ENCODE measurements at places on chromosomes 6 and 20.

GRCh38 chr6:109672839-109673238, 18.2 kb downstream of the AK9 start:
- no peak for DNase-seq

DNA sequence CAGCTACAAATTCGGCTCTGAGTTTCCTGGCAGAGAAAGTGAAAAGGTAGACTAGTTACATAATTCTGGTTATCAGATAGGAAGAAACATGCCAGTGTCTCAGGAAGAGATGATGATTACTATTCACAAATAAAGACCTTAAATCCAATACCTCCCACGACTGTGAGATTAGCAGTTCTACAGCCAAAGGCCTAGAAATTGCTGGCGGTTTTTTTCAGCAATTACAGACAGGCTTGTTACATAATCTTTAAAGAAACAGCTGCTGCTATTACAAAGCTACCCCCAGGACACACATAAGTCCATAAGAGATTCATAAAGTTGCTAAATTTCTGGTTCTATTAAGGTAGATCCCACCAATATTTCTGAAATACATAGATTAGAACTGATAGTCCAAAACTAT, 40.2 kb downstream of the PIGU start:
- no peak for DNase-seq

- no peak for DNase-seq
These were observed 18.7 kb upstream of the EPB41L1 start for GRCh38 chr20:36135821-36136220.

GRCh38 chr6:14036911-14037310, 80.7 kb upstream of the CD83 start:
- no peak for DNase-seq

DNA sequence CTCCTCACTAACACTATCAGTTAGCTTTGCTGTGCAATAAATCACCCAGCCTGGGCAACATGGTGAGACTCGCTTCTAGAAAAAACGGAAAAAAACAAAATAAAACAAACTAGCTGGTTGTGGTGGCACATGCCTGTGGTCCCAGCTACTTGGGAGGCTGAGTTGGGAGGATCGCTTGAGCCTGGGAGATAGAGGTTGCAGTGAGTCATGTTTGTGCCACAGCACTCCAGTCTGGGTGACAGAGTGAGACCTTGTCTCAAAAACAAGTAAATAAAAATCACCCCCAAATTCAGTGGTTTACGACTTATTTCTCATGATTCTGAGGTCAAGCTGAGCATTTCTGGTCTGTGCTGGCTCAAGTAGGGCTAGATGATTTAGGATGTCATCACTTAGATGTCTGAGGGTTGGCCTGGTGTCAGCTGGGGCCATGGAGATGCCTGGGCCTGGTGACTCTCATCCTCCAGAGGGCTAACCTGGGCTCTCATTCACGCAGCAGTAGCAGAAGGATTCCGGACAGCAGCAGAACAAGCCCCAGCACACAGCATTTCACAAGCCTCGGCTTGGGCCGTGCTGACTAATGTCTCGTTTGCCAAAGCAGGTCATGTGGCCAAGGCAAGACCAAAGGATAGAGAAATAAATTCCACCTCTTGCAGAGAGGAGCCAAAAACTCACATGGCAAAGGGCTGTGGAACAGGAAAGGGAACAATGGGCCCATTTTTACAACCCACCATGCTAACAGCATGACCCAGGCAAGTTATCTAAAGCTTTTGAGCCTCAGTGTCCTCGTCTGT, 32.5 kb downstream of the MGME1 start:
- DNase-seq = no peak

GRCh38 chr6:136123468-136123867, 126.6 kb downstream of the MTFR2 start:
- no peak for DNase-seq

- DNase-seq = no peak
These were observed 26.0 kb downstream of the MAS1 start for GRCh38 chr6:159916752-159917151.

- DNase-seq = no peak
These were observed 84.2 kb upstream of the PCSK2 start for GRCh38 chr20:17142666-17143065.

- no peak for DNase-seq
These were observed 438.4 kb upstream of the ADGRB3 start for GRCh38 chr6:68196645-68197044.

DNA sequence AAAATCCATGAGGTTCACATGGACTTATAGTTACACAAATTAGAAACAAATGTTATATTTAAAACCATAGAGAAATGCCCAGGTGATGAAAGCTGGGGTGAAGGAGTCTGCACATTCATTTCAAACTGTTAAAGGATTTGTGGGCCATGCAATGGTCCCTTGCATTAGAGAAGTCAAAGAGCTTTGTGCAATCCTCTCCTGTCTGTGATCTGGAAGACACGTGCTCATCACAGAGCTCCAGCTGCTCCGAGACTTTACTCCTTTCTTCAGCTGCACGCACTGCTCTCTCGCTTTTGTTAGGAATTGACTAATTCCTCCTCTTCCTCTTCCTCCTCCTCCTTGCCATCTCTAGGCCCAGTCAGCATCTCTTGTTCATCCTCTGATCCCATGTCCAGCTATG, 4.1 kb upstream of the AIF1 start:
- DNase-seq = no peak

DNA sequence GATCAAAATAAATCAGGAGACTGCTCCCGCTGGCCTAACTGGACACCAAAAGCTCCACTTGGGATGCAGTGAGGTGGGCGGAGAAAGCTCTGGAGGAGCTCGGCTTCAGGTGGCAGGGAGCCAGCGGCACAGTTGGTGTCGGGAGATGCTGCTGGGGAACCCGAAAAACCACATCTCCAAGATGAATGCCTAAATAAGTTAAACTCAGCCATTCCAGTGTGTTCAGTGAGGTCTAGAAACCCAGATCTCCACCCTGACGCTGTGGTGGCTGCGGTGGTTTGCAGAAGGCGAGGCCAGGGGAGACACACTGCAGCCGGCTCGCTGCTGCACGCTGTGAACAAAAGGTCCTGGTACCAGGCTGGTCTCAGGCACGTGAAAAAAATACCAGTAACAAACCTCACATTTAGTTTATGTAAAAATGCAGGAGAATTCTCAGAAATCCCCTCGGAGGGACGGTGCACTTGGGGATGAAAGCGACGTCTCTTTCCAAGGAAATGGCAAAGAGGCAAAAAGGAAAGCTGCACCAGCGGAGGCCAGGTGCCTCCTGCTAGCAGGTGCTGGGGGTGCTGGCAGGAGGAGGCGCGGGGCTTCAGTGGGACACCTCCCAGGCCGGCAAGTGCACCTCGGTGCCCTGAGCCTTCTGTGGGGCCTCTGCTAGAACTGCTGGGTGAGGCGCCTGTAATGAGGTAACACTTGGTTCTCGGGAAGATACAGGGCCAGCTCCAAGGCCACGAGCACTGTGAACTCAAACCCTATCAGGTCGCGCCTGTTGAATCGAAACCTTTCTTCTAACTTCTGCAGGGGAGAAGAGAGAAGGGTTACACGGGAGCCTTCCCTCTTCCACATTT, 3.6 kb downstream of the RPS21 start:
- no peak for DNase-seq

GRCh38 chr6:82025271-82025670, 222.3 kb downstream of the IBTK start:
- no peak for DNase-seq

DNA sequence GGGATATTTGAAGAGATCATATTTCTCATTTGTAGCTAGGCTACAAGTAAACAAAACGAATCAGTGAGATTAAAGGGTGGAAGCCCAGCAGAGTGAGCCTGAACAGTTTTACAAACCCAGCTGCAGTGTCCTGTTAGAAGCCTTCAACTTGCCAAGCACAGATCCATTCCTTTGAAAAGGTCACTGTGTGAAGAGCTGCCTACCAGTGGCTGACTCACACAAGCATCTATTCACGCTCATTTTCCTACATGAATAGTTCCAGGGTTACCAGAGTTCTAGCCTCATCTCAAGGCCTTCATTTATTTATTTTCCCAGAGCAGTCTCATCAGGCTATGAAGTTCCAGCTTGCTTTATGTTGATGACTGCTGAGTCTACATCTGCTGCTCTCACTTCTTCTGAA, 25.7 kb upstream of the MLIP start:
- DNase-seq = no peak

- DNase-seq = no peak
These were observed 947.1 kb downstream of the TFAP2A start for GRCh38 chr6:9467741-9468140.

DNA sequence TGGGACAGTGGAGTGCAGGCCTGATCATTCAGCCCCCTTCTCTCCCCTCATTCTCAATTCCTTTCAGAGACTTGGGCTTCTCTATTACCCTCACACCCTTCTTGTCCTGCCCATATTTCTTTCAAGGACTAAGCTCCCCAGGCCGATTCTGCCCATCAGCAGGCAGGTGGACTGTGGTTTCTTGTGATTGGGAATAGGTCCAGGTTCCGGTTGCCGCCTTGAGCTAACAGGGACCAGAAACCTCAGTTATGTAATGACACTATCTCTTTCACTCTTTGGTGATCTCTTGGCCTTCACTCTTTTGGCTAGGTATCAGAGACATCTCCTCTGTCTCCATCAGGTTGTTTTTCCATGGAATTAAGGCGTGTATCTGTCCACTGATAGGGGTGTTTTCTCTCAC, 6.5 kb downstream of the MUCL3 start:
- DNase-seq = no peak

- peak; percentile 56 for DNase-seq
These were observed 645 bp downstream of the REV3L start for GRCh38 chr6:111482188-111482958.

DNA sequence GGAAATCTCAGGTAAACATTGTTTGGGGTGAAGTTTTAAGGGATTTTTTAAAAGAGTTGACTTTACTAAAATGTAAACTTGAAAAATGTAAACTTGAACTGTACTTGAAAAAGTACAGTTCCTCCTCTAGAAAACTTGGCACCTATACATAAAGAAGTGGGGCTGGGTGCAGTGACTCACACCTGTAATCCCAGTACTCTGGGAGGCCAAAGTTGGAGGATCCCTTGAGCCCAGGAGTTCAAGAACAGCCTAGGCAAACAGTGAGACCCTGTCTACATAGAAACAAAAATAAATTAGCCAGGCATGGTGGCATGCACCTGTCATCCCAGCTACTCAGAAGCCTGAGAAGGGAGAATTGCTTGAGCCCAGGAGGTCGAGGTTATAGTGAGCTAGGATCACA, 7.2 kb downstream of the BTBD9 start:
- DNase-seq = no peak

DNA sequence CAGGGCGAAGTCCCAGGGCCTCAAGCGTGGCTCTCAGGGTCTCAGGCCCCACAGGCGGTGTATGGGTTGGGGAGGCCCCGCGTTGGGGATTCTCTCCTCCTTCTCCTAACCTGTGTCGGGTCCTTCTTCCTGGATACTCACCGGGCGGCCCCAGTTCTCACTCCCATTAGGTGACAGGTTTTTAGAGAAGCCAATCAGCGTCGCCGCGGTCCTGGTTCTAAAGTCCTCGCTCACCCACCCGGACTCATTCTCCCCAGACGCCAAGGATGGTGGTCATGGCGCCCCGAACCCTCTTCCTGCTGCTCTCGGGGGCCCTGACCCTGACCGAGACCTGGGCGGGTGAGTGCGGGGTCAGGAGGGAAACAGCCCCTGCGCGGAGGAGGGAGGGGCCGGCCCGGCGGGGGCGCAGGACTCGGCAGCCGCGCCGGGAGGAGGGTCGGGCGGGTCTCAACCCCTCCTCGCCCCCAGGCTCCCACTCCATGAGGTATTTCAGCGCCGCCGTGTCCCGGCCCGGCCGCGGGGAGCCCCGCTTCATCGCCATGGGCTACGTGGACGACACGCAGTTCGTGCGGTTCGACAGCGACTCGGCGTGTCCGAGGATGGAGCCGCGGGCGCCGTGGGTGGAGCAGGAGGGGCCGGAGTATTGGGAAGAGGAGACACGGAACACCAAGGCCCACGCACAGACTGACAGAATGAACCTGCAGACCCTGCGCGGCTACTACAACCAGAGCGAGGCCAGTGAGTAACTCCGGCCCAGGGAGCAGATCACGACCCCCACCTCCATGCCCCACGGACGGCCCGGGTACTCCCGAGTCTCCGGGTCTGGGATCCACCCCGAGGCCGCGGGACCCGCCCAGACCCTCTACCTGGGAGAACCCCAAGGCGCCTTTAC, at the start of gene HLA-G:
TSS of gene HLA-G (plus strand) at position 247 of the 892 bp plus-strand sequence. CDS start at position 267, 20 bp downstream.
- no peak for DNase-seq

DNA sequence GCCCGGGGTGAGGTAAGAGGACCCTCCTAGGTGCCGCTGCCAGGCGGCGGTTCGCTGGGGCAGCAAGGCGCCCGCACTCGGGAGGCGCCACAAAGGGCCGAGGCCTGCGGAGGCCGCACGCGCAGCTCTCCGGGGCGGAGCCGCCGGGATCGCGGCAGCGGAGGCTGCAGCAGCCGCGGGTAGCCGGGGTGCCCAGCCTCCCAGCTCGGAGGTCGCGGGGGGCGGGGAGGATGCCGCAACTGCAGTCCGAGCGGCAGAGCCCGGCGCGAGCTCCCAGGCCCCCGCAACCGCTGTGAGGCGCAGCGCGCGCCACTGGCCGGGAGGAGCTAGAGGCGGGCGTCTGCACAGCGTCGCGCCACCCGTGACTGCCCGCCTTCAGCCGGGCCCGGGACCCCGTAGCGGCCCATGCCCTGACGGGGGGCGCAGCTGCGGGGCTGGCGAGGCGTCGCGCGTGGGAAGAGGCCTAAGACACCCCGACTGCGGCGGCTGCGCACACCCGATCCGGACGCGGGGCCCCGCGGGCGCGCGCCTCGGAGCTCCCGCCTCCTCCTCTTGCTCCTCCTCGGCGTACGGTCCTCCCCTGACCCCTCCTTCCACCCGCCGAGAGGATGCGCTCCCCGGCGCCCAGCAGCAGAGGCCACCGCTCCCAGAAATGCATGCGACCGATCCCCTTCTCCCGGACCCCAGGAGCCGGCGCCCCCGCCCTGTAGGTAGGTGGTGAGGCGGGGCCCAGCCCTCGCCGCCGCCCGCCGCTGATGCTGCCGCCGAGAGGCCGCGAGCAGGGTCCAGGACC, at the start of gene NCOA7:
TSS of gene NCOA7 (plus strand) at position 603 of the 793 bp plus-strand sequence. CDS start 24,395 bp downstream, outside the sequence.
- DNase-seq = peak; percentile 75

All from left renal pelvis (tissue), 4 donors.